ENCODE measurements at places on chromosomes 1 and 21. TPM values are rescaled to one million over a fixed set of nuclear protein-coding genes. Genes with fewer than 3 reads are reported as not detected.
A peak's percentile ranks its signal among the peaks of the same experiment; 100 is the strongest.

The DTL gene
- total RNA-seq, result 57.9 TPM

The SAMSN1 gene
- total RNA-seq, result 0.32 TPM

The TPTE gene
- total RNA-seq, result not detected

The PPM1J gene
- 1.3 TPM for total RNA-seq

The RIMKLA gene
- total RNA-seq, result not detected

DNA sequence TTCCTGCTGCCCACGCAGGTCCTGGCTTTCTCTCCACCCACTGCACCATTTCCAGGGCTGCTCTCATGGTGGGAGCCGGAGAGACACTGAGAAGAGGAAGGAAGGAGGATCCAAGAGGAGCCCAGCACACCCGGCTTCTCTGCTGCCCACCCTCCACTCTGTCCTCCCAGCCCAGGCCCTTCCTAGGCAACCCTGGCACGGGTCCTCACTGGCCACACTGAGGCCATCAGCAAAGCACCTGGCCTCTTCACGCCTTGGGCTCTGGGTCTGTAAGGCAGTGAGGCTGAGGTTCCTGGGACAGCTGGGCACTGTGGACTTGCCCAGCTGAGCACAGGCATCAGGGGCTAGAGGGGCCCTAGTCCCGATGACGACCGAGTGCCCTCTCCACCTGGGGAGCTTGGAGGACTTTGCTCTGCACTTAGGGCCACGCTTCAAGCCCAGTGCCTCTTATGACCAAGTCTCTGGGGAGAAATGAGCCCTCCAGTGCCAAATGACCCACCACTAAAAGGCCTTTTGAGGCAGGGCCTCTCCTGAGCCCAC lies 43.1 kb downstream of the PDE9A start:
- no peak for DNase-seq

- DNase-seq, result peak; percentile 22
Measured at GRCh38 chr1:70720109-70720508, 309.0 kb downstream of the CTH start.

GRCh38 chr1:25042331-25043227 lies 112.5 kb upstream of the RUNX3 start:
- DNase-seq, result no peak

- no peak for DNase-seq
Measured at GRCh38 chr1:184945678-184946412, 28.5 kb downstream of the NIBAN1 start.

DNA sequence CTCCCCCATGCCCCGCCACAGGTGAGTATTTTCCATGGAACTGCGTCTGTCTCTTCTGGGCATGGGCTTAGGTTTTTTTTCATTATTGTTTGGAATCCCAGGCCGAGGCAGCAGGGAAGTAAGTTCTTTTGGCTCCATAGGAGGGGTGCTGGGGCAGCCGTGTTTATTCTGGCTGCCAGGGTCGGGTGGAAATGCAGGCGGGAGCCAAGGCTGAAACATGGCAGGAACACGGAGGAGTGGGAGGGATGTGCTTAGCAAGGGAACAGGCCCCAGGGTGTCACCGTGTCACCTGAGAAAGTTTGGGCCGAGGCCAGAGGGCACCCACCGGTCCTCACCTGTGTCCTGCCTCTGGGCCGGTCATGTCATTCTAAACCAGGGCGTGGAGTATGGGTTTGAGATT lies 4.5 kb upstream of the DHRS3 start:
- DNase-seq, result no peak

DNA sequence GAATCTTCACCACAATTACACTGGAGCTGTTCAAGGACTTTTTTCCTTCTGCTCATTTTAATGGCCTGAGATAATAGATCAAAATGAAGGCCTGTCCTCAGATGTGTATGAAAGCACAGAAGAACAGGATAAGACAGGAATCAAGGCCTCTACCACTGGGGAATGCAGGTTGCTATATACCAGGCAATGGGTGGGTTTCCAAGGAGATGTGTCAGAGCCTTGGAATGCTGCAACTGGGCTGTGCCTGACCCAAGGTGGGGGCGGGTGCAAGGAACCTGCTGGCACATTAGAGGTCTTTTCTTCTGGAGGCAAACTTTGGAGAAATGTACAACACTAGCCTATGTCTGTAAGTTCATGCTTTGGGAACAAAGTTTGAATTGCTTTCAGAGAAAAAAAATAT lies 21.7 kb upstream of the LAMC2 start:
- DNase-seq, result peak; percentile 96

- no peak for DNase-seq
Measured at GRCh38 chr1:38571726-38572125, 287.8 kb downstream of the RRAGC start.

- peak; percentile 18 for DNase-seq
Measured at GRCh38 chr1:177170756-177171535, at the start of gene BRINP2. Gene BRINP2 (plus strand): TSS chr1:177170958. CDS start chr1:177229877, 58,919 bp downstream.

GRCh38 chr1:229693129-229693900 lies 67.3 kb downstream of the URB2 start:
- no peak for DNase-seq

GRCh38 chr1:227035316-227035715 lies 95.2 kb downstream of the COQ8A start:
- no peak for DNase-seq

GRCh38 chr1:221335161-221336101 lies 406.5 kb downstream of the DUSP10 start:
- peak; percentile 99 for DNase-seq

All from M059J (cell line).